Stimulated activated CD4-positive, alpha-beta T cell treated with anti-CD3 and anti-CD28 coated beads, Interleukin-15, amount 100 ng/mL, for 24 hours (primary cell): ENCODE measurements at places on chromosomes 7 and 10.
A peak's percentile ranks its signal among the peaks of the same experiment; 100 is the strongest.

GRCh38 chr10:29873941-29874484 is 185.4 kb downstream of the JCAD start:
- no peak for DNase-seq

- peak; percentile 7 for DNase-seq
These were observed 472 bp downstream of the SFRP4 start for GRCh38 chr7:37916017-37916672.

DNA sequence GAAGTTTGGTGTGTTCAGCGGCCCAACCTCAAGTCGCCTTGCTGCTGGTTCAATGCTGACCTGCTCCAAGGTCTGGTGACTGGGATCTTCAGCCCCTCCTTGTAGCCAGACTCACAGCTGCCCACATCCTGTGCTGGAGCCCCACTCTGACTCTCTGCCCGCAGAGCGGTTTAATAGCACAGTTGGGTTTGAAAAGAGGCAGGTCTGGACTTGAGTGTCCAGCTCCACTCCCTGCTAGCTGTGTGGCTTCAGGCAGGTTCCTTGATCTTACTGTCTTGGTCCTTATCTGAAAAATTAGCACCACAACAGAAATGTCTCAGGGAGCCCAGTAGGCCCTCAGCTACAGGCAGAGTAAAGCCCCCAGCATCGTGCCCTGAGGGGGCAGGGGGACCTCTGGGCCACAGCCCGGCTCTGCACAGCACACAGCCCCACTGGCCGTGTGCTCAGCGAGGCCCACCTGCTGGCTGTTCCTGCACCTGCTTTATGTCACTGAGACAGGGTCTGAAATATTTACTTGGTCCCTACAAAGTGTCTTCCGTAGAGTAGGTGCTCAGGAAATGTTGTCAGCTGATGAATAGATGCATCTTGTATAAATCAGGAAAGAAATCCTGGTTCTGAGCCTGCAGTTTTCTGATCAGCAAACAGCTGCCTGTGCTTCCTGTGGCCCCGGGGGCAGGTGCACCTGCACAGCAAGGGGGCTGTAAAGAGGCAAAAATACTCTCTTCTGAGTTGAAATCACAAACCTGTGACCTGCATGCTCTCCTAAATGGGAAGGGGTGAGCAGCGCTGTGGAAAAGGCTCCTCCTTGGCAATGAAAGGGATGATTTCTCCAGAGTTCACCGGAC is 155.5 kb downstream of the SVIL start:
- DNase-seq = no peak

- DNase-seq = no peak
These were observed 49.4 kb upstream of the ARL4A start for GRCh38 chr7:12637819-12638592.

DNA sequence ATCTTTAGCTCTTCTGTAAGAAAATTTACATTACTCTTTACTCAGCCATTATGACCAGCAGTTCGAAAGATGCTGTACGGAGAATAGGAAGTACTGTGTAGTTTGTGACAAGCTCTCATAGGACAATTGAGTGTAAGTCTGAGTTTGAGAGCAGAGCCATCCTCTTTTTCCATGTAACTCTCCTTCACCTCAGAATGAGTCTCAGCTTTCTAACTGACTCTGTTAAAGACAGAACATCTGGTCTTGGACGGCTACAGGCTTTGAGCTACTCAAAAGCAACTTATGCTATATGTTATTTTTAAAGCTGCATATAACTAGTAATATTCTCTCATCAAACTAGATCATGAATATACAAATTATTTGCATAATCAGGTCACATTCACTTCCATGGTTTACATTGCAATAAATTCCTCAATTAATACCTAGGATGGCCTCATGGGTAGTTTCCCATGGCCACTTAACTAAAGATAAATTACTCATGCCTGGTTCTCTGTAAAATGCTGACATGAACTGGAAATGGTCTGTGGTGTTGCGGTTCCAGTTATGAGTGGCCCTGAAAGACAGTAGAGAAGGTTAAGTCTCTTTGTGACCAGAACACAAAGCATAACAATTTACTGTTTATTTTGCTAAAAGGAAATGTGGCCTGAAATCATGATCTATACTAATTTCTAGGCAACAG is 358.7 kb downstream of the PHF14 start:
- no peak for DNase-seq

- no peak for DNase-seq
These were observed 32.4 kb downstream of the BLNK start for GRCh38 chr10:96238646-96239623.

GRCh38 chr10:5887029-5887428 is 2.7 kb downstream of the ANKRD16 start:
- no peak for DNase-seq

DNA sequence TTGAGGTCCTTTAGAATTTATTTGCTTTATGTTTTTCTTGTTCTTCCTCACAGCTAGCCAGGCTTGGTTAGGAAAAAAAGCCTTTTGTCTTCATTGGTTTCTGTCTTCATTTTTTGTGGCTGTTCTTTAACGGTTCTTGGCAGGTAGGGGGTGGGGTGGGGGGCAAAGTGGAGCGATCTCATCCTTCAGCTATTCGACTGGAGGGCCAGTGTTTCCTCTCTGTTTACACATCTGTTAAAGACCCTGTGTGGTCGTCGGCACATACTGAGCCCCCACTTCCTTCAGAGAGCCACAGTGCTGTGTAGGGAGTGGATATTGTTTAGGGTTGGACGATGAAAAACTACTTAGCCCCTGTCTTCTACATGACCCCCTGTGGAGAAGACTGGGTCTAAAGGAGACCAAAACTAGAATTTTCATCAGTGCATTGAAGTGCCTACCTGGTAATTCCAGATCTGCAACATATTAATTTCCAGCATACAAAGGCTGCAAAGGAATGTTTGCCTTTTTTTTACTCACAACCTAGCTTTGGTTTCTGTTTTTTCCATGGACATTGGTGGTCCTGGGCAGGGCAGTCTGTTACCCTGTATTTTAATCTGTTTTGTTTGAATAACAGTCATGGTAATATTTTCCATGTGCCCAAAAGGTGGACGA is 29.0 kb downstream of the PRPF18 start:
- DNase-seq = no peak

- no peak for DNase-seq
These were observed 186.8 kb upstream of the NEBL start for GRCh38 chr10:21083861-21084260.

- DNase-seq = no peak
These were observed 20.9 kb upstream of the ARHGAP22 start for GRCh38 chr10:48625826-48626134.

DNA sequence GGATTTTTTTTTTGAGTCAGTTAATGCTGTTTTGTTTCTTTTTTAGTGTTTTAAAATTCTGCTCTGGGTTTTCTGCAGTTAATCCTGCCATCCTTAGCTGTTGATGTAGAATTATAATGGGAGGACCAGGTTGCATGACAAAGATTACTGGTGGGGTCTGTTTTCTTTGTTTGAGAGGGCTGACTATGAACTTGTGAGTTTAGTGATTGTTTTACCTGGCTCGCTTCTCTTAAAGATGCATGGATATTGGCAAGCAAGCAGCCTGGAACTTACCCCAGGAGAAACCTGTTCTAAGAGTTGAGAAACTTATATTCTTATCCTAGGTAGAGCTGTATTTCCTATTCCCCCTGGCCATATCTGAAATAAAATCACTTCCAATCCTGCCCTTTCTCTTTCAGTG is 727.8 kb downstream of the GRM8 start:
- DNase-seq = no peak

DNA sequence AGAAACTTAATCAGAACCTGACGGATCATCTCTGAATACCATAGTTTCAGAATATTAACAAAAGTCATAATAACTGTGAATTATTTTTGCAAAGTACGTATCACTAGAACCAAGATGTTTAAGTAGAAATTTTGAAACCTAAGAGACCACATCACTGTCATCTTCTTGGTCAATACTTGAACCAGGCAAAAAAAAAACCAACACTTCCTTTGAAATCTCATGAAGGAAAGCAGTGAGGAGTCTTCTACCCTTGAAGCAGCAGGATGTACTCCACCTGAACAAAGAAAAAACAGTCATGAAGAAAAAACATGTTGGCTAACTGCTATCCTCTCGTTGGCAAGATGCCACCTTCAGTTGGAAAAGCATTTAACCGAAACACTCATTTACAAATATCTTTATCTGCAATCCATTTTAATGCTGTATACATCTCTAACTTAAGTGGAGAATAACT is 82.4 kb downstream of the SRPK2 start:
- peak; percentile 16 for DNase-seq

DNA sequence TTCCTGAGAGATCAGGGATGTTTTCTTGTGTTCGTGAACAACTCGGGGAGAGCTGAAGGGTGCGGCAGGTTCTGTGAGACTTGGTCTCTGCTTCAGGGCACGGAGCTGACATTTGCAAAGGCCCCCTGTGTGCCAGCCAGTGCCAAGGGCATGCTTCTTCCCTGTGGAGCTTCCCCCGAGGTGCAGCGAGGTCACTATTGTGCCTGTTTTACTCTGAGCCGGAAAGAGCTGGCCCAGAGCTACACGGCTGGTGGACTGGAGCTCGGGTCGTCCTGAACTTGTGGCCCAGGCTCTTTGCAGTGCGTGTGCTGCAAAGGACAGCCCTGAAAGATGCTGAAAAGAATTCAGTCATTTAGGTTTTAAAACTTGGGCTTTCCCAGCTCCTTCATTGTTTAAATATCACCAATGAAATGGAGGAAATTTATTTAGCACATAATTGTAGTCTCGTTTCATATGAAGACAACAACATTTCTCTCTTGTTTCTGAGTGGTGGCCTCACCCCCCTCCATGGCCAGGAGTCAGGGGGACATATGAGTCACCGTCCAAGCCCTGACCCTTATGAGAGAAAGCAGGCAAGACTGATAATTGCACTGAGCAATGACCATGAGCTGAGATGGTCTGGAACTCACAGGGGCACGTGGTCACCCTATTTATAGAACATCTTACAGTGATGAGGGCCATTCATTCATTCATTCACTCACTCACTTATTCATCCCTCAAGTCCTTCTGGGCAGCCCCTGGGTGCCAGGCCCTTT is 102.6 kb downstream of the PTPRE start:
- no peak for DNase-seq

DNA sequence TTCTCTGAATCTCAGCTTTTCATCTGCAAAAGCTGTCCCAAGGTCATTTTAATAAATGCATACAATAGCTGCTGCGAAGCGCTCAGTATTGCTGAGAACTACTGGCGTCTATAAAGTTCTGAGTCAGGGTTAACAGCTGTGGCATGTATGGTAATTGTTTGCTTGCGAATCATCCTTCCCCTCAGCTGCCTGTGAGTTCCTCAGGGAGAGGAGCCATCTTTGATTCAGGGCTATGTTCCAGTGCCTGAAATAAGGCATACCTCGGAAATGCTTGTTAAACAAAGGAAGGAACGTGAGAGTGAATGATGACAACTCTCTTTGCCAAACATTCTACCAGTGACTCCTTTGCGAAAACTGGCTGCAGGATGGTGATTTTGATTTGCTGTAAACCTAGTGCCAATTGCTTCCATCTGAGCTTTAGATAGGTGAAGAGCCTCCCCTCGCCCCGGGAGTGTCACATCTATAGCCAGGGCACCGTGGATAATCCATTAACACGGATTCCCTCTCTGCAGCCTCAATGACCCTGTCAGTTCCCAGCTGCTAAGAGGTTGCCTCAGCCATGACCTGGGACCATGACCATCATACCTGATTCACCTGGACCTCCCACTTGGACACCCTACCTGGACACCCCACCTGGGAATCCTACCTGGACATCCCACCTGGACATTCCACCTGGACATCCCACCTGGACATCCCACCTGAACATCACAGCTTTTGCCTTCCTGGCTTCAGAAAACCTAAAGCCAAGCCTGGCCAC is 39.6 kb downstream of the GPRIN2 start:
- DNase-seq = no peak

- no peak for DNase-seq
These were observed 3.4 kb upstream of the NRG3 start for GRCh38 chr10:81871558-81871957.

DNA sequence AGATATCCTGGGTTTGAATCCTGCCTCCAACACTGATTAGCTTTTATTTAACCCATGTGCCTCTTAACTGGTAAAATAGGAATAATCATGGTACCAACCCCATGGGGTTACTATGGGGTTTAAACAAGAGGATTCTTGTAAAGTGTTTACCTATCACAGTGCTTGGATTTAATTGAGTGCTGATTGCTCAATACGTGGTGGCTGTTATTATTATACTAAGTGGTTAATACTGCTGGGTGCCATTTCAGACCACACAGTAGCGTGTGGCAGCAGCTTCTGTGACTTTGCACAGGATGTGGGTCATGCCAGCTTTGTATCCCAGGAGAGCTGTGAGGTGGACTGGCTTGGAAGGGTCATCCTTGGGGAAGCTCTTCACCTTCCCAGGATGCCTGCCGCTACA is 177.2 kb downstream of the SEC23IP start:
- no peak for DNase-seq

DNA sequence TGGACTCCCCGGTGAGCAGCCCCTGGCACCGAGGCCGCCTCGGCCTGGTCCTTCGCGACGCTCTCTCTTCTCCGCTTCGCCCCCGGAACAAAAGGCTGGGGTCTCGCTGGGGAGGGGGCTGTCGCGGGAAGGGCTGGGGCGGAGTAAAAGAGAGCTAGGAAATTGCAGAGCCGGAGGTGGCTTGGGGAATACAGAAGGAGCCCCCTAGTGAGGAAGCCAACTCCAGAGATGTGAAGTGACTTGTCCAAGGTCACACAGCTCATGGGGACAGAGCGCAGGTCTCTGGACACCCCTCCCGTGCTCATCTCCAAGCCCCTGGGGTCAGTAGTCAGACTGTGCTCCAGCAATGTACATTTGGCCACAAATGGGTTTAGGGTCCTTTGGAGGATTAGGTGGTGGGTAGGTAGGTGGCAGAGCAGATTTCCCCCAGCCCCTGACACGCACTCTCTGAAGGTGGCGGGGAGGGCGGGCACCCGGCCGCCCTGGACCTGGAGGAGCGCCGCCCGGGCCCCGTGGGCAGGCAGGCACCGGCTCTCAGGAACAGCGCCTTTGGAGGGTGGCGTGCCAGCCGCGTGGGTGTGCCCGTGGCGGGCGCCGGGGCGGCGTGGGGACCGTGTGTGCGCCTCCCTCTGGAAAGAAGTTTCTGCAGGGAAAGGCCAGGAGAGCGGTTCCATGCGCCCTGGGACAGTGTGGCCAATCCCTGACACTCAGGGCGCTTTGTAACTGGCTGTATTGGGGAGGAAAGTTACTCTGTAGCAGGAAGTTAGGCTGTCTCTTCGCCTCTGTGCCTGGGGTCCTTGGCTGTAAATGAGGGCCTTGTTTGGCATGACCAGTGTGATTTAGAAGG is 910 bp downstream of the WIPF3 start:
- no peak for DNase-seq

DNA sequence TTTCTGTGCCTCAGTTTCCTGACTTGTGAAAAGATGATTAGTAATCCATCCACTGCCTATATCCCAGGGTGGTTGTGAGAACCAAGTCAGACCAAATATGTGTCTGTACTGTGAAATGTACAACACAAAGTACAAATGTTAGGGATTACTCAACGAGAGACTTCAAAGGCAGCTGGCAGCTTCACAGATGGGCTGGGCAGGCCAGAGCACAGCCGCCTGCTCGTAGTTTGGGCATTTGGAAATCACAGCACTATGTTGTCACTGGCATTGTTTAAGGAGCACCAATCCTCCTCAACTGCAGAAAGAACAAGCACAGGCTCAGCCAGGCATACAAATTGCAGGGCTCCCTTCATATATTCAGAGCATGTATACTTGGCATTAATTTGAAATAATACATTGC is 64.5 kb upstream of the C10orf90 start:
- no peak for DNase-seq
